ENCODE measurements at places on chromosomes 11 and 22.

DNA sequence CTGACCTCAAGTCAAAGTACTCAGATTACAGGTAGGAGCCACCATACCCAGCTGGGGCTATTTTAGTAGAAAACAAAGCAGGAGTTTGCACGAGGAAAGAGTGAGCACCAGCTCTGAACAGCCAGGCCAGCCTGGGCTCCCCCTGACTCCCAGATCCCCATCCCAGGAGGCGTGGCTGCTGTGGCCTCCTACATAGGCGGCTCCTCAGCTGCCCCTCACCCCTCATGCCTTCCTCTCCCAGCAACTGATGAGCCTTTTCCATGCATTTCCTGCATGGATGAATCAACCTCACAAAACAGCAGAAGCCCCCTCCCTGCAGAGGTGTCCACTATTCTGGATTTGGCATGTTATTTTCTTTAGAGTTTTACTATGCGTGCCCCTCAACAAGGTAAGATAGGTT lies 10.5 kb upstream of the FLRT1 start:
- no peaks in the 10 kb centered on the region for H3K36me3 ChIP-seq
- H3K4me3 ChIP-seq: no peak overlapping the region
- H3K4me1 ChIP-seq: peaks cover 63% of the 10 kb centered on the region

- DNase-seq: no peak
- H3K27me3 ChIP-seq: peaks cover 52% of the 10 kb centered on the region
- H3K4me3 ChIP-seq: peak overlapping the region; percentile 75
Observed at GRCh38 chr22:38456841-38457699, 2.1 kb upstream of the KCNJ4 start.

GRCh38 chr11:47172740-47173336 lies 3.8 kb downstream of the ARFGAP2 start:
- H3K4me1 ChIP-seq: peaks cover 26% of the 10 kb centered on the region
- H3K36me3 ChIP-seq: peaks cover 38% of the 10 kb centered on the region
- peaks cover 2% of the 10 kb centered on the region for H3K27me3 ChIP-seq
- peak overlapping the region; percentile 60 for H3K27ac ChIP-seq

- H3K36me3 ChIP-seq: no peaks in the 10 kb centered on the region
- no peak overlapping the region for H3K4me3 ChIP-seq
- H3K27ac ChIP-seq: no peak overlapping the region
- H3K4me1 ChIP-seq: peaks cover 11% of the 10 kb centered on the region
- no peak for DNase-seq
- H3K27me3 ChIP-seq: peaks cover 14% of the 10 kb centered on the region
Observed at GRCh38 chr22:32761251-32761903, 40.1 kb upstream of the TIMP3 start.

DNA sequence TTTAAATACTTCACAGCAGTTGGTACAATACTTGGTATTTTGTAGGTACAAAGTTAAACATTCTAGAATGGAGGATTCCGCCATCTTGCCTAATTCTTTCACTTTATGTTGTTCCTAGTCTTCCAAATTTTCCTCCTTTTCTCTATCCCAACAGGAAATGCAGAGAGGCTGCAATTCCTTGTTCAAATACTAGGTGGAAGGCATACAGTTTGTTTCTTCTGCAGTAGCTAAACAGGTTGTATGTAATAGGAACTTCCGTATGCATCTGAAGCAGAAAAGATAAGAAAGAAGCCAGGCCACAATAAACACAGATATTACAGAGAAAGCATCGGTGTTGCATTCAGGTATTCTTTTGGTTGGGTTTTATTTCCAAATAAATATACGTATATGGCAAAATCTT lies 186.4 kb upstream of the MTMR2 start:
- no peak overlapping the region for H3K4me3 ChIP-seq
- DNase-seq: no peak
- peaks cover 4% of the 10 kb centered on the region for H3K27me3 ChIP-seq
- H3K4me1 ChIP-seq: peaks cover 43% of the 10 kb centered on the region
- no peak overlapping the region for H3K27ac ChIP-seq
- H3K36me3 ChIP-seq: peaks cover 5% of the 10 kb centered on the region

DNA sequence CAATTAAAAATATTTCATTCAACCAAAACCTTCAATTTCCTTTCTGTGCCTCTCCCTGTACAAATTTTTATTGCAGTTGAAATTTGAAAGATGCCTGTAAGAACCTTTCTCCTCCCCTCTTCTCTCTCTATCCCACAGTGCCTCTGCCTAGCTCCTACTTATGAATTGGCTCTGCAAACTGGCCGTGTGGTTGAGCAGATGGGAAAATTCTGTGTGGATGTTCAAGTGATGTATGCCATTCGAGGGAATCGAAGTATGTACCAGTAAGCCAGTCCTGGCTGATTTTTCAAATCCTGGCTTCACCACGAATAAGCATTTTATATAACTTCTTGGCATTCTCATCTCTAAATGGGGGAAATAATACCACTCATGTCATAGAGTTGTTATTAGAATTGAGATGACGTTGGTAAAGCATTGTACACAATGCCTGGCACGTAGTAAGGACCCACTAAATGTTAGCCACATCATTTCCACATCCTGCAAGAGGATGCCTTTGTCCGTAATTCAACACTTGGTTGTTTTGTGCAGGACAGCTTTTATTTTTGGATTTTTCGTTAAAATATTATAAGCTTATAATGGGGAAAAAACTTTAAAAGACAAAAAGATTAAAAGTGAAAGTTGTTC lies 6.0 kb downstream of the DDX25 start:
- no peak overlapping the region for H3K27ac ChIP-seq
- no peak overlapping the region for H3K4me3 ChIP-seq
- no peak for DNase-seq

DNA sequence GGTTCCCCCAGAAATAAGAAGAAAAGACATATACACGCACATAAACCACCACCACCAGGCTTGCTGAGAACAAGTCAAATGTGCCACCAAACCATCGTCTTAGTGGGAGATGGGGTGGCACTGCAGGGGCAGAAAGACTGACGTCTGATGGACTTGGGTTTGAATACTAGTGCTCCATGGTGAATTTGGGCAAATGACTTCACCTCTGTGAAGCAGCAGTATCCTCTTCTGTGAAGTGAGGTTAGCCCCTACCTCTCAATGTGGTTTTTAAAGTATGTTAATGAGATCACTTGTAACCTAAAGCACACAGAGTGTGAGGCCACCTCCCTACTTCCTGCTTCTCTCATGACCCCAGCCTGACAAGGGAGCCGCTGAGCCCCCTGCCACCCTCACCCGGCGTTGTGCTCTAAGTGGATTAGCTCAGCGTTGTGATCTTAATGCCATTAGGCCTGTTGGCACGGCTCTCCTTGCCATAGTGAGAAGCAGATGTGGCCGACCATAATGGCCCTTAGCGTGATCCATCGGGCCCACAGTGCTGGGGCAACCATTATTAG lies 14.4 kb downstream of the ZBTB16 start:
- peak overlapping the region; percentile 8 for H3K4me3 ChIP-seq
- peak overlapping the region; percentile 53 for H3K27ac ChIP-seq
- H3K36me3 ChIP-seq: peaks cover 19% of the 10 kb centered on the region
- peaks cover 79% of the 10 kb centered on the region for H3K4me1 ChIP-seq
- DNase-seq: no peak

GRCh38 chr11:79200398-79201070 lies 240.3 kb downstream of the TENM4 start:
- H3K4me3 ChIP-seq: no peak overlapping the region
- peaks cover 54% of the 10 kb centered on the region for H3K36me3 ChIP-seq
- H3K27ac ChIP-seq: no peak overlapping the region
- peaks cover 7% of the 10 kb centered on the region for H3K4me1 ChIP-seq
- peaks cover 4% of the 10 kb centered on the region for H3K27me3 ChIP-seq

GRCh38 chr11:103541186-103541795 lies 432.1 kb downstream of the DYNC2H1 start:
- peaks cover 4% of the 10 kb centered on the region for H3K27me3 ChIP-seq
- no peak for DNase-seq
- H3K27ac ChIP-seq: no peak overlapping the region
- peaks cover 16% of the 10 kb centered on the region for H3K4me1 ChIP-seq

DNA sequence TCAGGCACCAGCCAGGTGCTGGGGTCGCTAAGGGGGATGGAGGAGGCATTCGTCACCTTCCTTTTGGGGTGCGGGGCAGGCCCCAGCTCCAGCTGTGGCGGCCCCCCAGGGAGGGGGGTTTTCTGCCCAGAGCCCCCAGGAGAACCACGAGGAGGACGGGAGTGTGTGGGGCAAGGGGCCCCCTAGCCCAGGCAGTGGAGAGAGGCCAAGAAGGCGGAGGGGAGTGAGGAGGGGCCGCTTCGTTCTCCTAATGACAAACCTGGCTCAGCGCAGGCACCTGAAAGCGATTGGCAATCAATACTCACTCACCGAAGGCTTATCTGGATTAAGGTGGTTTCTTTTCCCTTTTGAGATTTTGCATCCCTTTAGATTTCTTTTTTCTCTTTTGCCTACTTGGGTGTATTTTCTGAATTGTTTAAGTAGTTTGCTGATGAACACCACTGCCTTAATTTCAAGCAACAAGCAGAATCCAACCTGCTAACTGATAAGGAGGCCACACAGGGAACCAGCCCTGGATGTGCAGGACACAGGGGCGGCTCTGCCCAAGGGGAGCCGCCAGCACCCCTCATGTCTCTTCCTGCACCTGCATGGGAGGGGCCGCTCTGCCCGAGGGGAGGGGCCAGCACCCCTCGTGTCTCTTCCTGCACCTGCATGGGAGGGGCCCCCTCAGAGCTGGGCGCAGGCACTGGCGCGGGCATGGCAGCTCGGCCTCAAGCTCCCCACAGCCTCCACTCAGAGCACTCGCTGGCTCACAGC lies 122.3 kb downstream of the BRD1 start:
- no peaks in the 10 kb centered on the region for H3K36me3 ChIP-seq
- H3K27ac ChIP-seq: no peak overlapping the region
- peaks cover 41% of the 10 kb centered on the region for H3K27me3 ChIP-seq
- H3K4me1 ChIP-seq: peaks cover 7% of the 10 kb centered on the region

Measured in nephron progenitor cell (in vitro differentiated cells).